ENCODE measurements at places on chromosomes 5 and 9.

GRCh38 chr5:135345956-135346731, 52.9 kb downstream of the MACROH2A1 start:
- H3K4me1 ChIP-seq: peaks cover 12% of the 10 kb centered on the region
- no peak overlapping the region for H3K27ac ChIP-seq
- H3K27me3 ChIP-seq: no peaks in the 10 kb centered on the region
- no peak overlapping the region for H3K4me3 ChIP-seq
- peaks cover 61% of the 10 kb centered on the region for H3K36me3 ChIP-seq

DNA sequence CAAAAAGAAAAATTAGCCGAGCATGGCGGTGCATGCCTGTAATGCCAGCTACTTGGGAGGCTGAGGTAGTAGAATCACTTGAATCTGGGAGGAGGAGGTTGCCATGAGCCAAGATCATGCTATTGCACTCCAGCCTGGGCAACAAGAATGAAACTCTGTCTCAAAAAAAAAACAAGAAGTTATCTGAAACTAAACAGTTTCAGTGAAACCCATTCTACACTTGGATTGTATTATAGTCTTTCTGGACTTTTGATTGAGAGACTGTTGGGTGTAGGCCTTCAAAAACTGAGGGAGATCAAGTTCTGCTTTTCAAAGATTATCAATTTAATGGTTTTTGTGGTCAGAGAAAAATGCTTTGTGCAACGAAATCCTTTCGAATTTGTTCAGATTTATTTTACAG, 34.6 kb upstream of the SPINK5 start:
- no peaks in the 10 kb centered on the region for H3K36me3 ChIP-seq
- no peak overlapping the region for H3K4me3 ChIP-seq
- H3K27ac ChIP-seq: no peak overlapping the region
- peak; percentile 4 for DNase-seq
- no peaks in the 10 kb centered on the region for H3K4me1 ChIP-seq
- H3K27me3 ChIP-seq: no peaks in the 10 kb centered on the region

DNA sequence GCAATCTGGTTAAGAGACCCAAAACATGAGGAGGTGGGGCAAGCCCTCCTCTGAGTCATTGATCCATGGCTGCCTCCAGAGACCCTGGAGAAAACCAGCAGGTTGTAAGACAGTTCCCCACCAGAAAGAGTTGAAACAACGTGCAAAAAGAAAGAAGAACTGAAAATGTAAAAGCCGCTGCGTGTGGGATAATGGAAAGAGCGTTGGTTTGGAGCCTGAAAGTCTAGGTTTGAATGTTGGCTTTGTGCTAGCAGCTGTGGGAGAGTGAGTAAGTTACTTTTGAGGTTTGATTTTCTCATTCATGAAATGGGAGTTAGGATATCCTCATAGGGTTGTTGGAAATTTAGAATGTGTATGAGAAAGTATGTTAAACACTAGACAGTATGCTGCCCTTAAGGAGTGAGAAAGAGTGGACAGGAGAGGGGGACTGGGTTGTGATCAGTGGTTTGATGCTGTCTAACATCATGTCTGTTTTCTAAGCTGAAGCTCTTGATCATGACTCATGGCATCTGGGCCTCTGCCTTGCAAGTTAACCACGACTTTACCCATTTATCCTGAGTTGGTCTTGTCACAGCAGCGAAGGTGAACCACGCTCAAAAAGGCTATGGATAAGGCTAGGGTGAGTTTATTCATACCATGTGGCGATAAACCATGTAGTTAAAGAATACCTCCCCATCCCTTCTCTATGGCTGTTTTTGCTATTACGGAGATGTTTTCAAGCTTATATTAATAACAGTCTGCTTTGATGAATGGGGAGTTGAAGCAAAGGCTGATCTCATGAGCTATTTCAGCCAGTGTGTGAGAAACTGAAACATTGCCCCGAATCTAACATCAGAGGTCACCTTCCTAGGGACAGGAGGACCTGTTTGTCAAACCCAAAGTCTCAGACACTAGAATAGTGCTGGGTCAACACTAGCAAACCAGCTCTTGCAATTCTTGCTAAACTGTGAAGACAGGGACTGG, 41.3 kb downstream of the ZNF366 start:
- H3K4me1 ChIP-seq: peaks cover 4% of the 10 kb centered on the region
- peak; percentile 80 for DNase-seq
- no peaks in the 10 kb centered on the region for H3K27me3 ChIP-seq
- H3K27ac ChIP-seq: no peak overlapping the region
- H3K36me3 ChIP-seq: no peaks in the 10 kb centered on the region

DNA sequence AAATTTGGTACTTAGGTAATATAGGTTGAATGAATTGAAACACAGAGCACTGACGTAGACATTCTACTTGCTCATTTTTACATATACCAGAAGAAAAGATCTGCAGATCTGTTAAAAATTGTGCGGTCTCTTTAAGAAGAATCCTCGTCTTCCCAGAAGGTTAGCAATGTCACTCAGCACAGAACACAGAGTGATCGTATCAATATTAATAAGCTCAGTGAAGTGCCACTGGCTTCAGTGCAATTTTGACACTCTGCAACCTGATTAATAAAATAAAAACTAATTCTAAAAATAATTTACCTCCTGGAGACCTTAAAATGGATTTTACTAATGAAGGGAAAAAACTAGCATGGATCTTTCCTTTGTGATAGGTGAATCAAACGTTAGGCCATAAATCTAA, 356.1 kb upstream of the DMAC1 start:
- H3K36me3 ChIP-seq: no peaks in the 10 kb centered on the region
- no peak for DNase-seq
- no peak overlapping the region for H3K27ac ChIP-seq
- H3K4me3 ChIP-seq: no peak overlapping the region
- H3K27me3 ChIP-seq: no peaks in the 10 kb centered on the region
- no peaks in the 10 kb centered on the region for H3K4me1 ChIP-seq

GRCh38 chr9:5848372-5848882, 15.5 kb upstream of the ERMP1 start:
- no peaks in the 10 kb centered on the region for H3K36me3 ChIP-seq
- H3K27ac ChIP-seq: no peak overlapping the region
- no peaks in the 10 kb centered on the region for H3K27me3 ChIP-seq
- no peak for DNase-seq
- peaks cover 95% of the 10 kb centered on the region for H3K4me1 ChIP-seq
- H3K4me3 ChIP-seq: no peak overlapping the region

DNA sequence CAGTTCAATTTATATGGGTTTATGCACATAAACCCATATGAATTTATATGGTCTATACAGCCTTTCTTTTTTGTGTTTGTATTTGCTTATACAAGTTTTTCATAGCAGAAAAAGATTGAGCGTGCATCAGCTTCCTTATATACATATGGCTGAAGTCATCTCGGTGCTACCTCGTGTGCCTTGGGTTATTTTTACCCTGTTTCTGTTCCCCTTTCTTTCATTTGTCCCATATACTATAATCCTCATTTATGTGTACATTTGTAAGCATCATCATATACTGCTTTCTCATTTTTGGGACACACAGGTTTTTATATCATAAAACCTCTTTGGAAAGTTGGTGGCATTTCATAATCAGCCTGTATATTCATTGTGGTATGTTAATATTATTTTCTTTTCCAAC, 107.8 kb upstream of the ADAMTSL1 start:
- H3K4me3 ChIP-seq: no peak overlapping the region
- DNase-seq: no peak
- H3K27ac ChIP-seq: no peak overlapping the region

DNA sequence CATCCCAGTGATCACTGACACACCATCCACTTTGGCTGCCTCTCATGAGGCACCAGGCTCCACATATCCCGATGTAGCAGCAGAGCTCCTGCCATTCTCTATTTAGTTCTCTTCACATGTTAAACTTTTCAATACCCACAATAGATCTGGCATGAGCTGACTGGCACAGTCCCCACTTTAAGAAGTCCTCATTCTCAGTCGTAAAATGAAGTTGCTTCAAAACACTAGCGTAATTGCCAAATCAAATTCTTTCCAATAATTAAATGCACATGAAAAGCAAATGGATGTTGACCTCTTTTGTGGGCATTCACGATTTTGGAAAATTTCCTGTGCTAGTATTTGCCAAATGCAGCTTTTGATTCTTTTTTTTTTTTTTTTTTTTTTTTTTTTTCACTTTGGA, 32.4 kb downstream of the HAPLN1 start:
- DNase-seq: no peak
- no peak overlapping the region for H3K27ac ChIP-seq
- no peak overlapping the region for H3K4me3 ChIP-seq
- no peaks in the 10 kb centered on the region for H3K36me3 ChIP-seq

GRCh38 chr9:2016408-2017330, 1.5 kb downstream of the SMARCA2 start:
- peak; percentile 78 for DNase-seq
- peaks cover 57% of the 10 kb centered on the region for H3K4me1 ChIP-seq
- no peaks in the 10 kb centered on the region for H3K27me3 ChIP-seq
- peak overlapping the region; percentile 93 for H3K4me3 ChIP-seq

GRCh38 chr9:83167126-83167525, 104.2 kb upstream of the RASEF start:
- no peaks in the 10 kb centered on the region for H3K4me1 ChIP-seq
- DNase-seq: no peak
- H3K27ac ChIP-seq: no peak overlapping the region
- no peaks in the 10 kb centered on the region for H3K27me3 ChIP-seq

- H3K36me3 ChIP-seq: peaks cover 35% of the 10 kb centered on the region
- no peaks in the 10 kb centered on the region for H3K4me1 ChIP-seq
- H3K27ac ChIP-seq: peak overlapping the region; percentile 17
- no peak overlapping the region for H3K4me3 ChIP-seq
- DNase-seq: no peak
Observed at GRCh38 chr9:4829969-4830368, 37.2 kb downstream of the RCL1 start.

GRCh38 chr5:133930061-133930812, 38.2 kb downstream of the C5orf15 start:
- no peak overlapping the region for H3K4me3 ChIP-seq
- H3K36me3 ChIP-seq: no peaks in the 10 kb centered on the region
- peaks cover 36% of the 10 kb centered on the region for H3K4me1 ChIP-seq
- peak; percentile 83 for DNase-seq
- no peaks in the 10 kb centered on the region for H3K27me3 ChIP-seq

- no peak for DNase-seq
- H3K4me1 ChIP-seq: no peaks in the 10 kb centered on the region
- peaks cover 54% of the 10 kb centered on the region for H3K27me3 ChIP-seq
- H3K4me3 ChIP-seq: no peak overlapping the region
- H3K36me3 ChIP-seq: no peaks in the 10 kb centered on the region
Observed at GRCh38 chr5:2762744-2763532, 11.5 kb upstream of the IRX2 start.

GRCh38 chr5:167821151-167821550, 470.3 kb upstream of the WWC1 start:
- no peak overlapping the region for H3K27ac ChIP-seq
- H3K4me3 ChIP-seq: no peak overlapping the region
- DNase-seq: no peak

- no peak overlapping the region for H3K4me3 ChIP-seq
- peak; percentile 88 for DNase-seq
- H3K36me3 ChIP-seq: no peaks in the 10 kb centered on the region
- no peak overlapping the region for H3K27ac ChIP-seq
- H3K4me1 ChIP-seq: no peaks in the 10 kb centered on the region
Observed at GRCh38 chr5:9361835-9362234, 184.0 kb downstream of the SEMA5A start.

DNA sequence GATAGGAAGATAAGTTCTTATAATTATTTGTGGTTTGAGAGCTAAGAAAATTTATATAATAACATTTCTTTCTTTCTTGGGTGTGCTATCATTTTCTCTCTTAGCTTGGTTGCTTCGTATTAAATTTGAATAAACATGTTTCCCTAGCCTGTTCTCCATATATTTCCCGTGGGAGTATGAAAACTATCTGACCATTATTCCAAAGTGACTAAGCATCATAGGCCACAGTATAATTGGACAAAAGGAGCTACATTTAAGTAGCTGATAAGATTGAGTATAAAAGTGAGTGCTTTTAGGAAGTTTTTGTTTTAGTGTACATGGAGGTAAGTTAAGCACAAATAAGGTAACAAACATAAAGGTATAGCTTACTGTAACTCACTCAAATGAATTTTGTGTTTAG, 8.4 kb upstream of the OSMR start:
- no peak for DNase-seq
- H3K4me3 ChIP-seq: no peak overlapping the region
- no peak overlapping the region for H3K27ac ChIP-seq
- no peaks in the 10 kb centered on the region for H3K4me1 ChIP-seq
- H3K36me3 ChIP-seq: no peaks in the 10 kb centered on the region
- H3K27me3 ChIP-seq: peaks cover 47% of the 10 kb centered on the region

DNA sequence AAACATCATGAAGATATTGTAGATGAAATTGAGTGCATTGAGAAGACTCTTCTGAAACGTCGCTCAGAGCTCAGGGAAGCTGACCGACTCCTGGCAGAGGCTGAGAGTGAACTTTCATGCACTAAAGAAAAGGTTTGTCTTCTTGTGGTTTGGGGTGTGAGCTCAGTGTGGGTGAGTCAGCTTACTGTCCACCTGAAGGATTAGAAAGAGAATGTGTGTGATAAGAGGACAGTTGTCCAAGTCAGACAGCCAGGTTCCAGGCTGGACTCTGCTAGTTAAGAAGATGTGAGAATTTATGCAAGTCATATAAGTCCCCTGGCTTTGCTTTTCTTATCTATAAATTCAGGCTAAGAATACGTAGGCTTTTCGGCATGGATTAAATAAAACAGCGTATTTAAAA, 46.9 kb downstream of the RAB14 start:
- peaks cover 59% of the 10 kb centered on the region for H3K4me1 ChIP-seq
- H3K27ac ChIP-seq: no peak overlapping the region
- DNase-seq: no peak
- H3K4me3 ChIP-seq: no peak overlapping the region
- peaks cover 45% of the 10 kb centered on the region for H3K36me3 ChIP-seq

GRCh38 chr5:149995385-149996204, 4.9 kb downstream of the TIGD6 start:
- H3K27me3 ChIP-seq: no peaks in the 10 kb centered on the region
- no peak for DNase-seq
- H3K4me3 ChIP-seq: no peak overlapping the region
- H3K4me1 ChIP-seq: peaks cover 10% of the 10 kb centered on the region
- peaks cover 5% of the 10 kb centered on the region for H3K36me3 ChIP-seq
- no peak overlapping the region for H3K27ac ChIP-seq

DNA sequence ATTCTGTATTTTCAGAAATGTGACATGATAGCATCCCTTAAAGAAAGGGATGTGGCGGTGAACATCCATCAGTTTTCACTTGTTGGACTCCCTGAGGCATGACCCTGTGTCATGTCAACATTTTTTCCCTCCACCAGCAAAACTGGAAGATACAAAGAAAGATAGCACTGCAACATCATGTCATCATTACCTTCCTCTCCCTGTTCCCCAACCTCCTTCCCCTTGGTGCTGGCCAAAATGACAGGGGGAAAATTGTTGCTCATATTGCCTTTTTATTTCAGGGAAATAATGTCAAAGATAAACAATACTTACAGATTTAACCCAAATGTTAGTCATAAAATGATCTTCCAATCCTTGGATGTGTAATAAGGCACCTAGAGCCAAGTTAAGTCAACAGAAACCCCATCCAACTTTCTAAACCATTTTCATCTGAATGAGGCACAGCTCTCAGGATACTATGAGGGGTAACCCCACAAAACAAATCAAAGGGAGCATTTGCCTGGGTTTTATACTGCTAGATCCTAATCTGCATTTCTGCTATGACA, 644.3 kb downstream of the ACTL7B start:
- no peaks in the 10 kb centered on the region for H3K36me3 ChIP-seq
- no peak overlapping the region for H3K27ac ChIP-seq
- H3K4me3 ChIP-seq: no peak overlapping the region
- H3K27me3 ChIP-seq: no peaks in the 10 kb centered on the region
- H3K4me1 ChIP-seq: peaks cover 12% of the 10 kb centered on the region

GRCh38 chr5:123708074-123708806, 196.3 kb downstream of the CSNK1G3 start:
- no peak for DNase-seq
- no peaks in the 10 kb centered on the region for H3K36me3 ChIP-seq

GRCh38 chr5:63128018-63128417, 549.4 kb downstream of the LRRC70 start:
- no peak overlapping the region for H3K27ac ChIP-seq
- H3K4me3 ChIP-seq: no peak overlapping the region
- peaks cover 9% of the 10 kb centered on the region for H3K4me1 ChIP-seq
